ENCODE measurements at places on chromosomes 4 and X. TPM values are rescaled to one million over a fixed set of nuclear protein-coding genes. Genes with fewer than 3 reads are reported as not detected.

Gene SMIM10
- 5.9 TPM for total RNA-seq

Gene FAM53A
- 3.1 TPM for total RNA-seq

Gene CTAG1B
- total RNA-seq: not detected

Gene TMEM187
- 6.1 TPM for total RNA-seq

Gene HPGDS
- not detected for total RNA-seq

Gene MAPK10
- total RNA-seq: 21.1 TPM

All from uterine smooth muscle cell (primary cell).